Stimulated activated CD8-positive, alpha-beta memory T cell treated with anti-CD3 and anti-CD28 coated beads, Interleukin-2, amount 100 ng/mL, for 1 hour (primary cell): ENCODE measurements at places on chromosomes 7 and 10.

DNA sequence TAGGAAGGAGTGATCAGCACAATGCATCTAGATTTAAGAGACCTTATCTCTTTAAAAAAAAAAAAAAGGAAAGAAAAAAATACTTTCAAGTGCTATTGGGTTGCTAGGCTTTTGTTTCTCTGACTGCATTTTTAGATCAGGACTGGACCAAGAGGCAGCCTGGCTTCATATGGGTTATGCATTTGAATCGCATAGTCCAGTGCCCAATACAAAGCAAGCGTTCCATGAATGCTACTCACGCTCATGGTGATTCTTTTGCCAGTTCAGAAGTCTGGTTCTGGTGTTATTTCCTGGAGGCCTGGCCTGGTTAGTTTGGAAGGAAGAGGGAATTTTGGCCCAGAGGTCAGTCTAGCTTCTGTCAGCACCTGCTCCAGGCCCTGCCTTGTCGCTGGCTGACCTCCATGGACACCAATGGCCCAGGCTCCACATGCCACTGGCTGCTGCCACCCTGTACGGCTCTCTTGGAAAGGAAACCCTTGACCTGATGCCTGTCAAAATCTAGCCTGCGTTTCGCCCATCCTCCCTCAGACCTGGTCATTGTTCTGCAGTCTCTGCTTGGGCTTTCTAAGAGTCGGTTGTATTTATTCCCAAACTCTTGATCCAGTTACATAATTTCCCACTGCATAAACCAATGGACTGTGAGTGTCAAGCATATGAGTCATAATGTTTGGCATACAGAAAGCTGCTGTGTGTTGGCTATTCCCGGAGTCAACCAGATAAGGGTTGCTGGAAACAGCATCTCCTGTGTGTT is 74.3 kb upstream of the MKX start:
- DNase-seq, result no peak

GRCh38 chr7:117424090-117424829 is 3.0 kb downstream of the ASZ1 start:
- DNase-seq, result no peak

- DNase-seq, result no peak
Measured at GRCh38 chr10:21002091-21002878, 105.2 kb upstream of the NEBL start.

DNA sequence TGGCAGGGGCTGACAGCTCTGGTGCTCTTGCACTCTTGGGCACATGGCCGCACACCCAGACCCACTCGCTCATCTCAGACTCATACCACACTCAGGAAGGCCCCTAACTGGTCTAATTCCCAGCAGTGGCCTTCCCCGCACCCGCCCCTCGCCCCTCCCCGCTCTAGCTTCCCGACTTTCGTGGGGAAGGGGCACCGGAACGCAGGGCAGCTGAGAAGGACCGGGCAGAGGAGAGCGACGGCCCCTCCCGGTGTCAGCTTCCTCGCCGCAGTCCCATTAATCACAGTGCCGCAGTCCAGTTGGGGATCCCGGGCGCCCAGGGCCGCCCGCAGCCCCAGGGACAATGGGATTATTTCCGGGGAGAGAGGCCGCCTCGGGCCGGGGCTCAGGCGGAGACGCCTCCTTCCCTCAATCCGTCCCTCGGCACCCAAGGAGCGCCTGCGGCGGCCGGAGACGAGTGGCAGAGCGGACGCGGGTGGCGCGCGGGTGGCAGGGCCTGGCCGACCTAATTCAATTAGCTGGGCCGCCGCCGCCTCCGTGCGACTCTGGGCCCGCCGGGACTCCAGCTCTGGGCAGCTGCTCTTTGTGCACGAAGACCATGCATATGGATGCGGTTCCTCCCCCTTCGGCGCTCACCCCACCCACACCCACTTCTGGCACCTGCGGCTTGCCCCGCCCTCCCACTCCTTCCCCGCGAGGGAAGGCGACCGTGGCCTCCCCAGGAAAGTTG is 7.8 kb upstream of the TLX1 start:
- DNase-seq, result no peak

GRCh38 chr7:128360359-128360678 is 1.2 kb downstream of the PRRT4 start:
- DNase-seq, result no peak

DNA sequence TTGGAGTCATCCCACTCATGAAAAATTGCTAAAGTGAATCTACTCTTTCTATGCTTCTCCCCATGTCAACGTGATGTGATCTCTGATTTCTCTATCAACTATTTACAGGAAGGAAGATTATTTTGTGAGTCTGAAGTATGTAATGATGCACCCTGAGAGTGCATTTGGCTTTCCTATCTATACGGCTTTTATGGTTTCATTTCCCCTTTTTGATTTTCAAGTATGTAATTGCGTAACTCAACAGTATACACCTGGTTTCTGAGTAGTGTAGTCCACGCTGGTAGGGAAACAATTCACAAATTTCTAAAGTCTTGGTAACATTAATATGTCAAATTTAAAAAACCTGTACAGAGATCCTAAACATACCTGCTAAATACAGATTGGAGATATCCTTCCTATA is 194.7 kb upstream of the SEMA3A start:
- no peak for DNase-seq

DNA sequence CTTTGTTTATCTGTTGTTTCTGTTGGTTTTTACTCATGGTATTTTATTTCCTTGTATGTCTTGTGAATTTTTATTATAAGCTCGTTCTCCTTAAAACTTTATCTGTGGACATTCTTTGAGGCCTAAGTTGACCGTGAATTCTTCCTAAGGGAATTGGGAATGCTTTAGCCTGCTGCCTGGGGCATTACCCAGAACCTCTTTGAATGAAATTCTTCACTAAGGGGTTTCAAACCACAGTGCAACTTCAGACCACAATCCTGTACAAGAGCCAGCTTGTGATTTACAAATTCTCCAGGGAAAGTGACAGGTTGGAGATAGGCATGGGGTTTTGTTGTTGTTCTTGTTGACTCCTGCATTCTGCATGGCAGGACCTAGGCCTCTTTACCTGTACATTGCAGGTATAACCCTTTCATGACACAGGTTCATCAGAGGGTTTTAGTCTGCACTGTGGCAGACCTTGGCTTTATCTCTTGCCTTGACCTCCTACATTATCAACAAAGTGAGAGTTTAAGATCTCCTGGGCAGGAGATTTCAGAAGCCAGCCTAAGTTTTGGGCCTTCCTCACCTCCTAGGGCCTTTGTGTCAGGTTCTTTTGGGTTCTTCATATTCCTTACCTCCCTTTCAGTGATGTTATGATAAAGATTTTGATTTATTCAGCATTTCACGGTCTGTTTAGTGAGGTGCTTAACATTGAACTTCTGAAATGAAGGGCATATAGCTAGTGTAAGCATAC is 70.2 kb downstream of the ABCC2 start:
- DNase-seq, result no peak

GRCh38 chr10:95133997-95134396 is 60.0 kb upstream of the ACSM6 start:
- no peak for DNase-seq

GRCh38 chr10:91010952-91011351 is 90.1 kb upstream of the ANKRD1 start:
- DNase-seq, result no peak

- DNase-seq, result no peak
Measured at GRCh38 chr7:150398108-150398964, 19.2 kb downstream of the ZNF775 start.

DNA sequence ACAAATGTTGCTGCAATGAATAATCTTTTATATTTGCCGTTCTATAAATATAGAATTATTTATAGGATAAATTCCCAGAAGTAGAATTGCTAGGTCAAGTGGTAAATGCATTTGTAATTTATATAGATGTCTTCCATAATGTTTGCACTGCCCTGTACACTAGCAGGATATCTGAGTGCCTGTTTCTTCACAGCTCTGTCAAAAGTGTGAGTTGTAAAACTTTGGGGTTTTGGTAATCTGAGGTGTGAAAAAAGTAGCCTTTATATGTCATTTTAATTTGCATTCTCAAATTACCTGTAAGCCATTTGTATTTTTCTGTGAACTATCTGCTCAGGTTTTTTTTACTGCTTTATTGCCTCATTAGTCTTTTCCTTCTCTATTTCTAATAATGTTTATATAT is 271.2 kb downstream of the NEBL start:
- DNase-seq, result no peak

DNA sequence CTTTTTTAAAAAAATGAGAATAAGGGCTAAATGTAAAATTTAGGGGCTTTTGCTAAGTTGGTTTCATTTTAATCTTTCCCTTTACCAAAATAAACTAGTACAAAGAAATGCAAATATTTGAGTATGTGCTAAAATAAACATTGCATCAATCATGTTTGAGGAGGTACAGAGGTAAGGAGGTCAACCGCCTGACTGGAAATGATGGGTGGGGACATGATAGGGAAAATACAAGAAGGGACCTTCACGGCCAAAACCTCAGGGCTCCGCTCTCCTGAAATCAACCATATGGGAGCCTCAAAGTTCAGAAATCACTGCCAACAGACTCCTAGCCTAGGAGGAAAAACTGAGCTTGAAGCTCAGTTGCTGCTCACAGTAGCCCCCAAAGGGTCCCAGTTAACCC is 207.6 kb downstream of the AHR start:
- no peak for DNase-seq

GRCh38 chr10:114616103-114616502 is 42.0 kb downstream of the ABLIM1 start:
- DNase-seq, result no peak

- no peak for DNase-seq
Measured at GRCh38 chr7:33503014-33503413, 373.6 kb downstream of the BBS9 start.

GRCh38 chr10:123445261-123445775 is 220.8 kb upstream of the GPR26 start:
- DNase-seq, result no peak

DNA sequence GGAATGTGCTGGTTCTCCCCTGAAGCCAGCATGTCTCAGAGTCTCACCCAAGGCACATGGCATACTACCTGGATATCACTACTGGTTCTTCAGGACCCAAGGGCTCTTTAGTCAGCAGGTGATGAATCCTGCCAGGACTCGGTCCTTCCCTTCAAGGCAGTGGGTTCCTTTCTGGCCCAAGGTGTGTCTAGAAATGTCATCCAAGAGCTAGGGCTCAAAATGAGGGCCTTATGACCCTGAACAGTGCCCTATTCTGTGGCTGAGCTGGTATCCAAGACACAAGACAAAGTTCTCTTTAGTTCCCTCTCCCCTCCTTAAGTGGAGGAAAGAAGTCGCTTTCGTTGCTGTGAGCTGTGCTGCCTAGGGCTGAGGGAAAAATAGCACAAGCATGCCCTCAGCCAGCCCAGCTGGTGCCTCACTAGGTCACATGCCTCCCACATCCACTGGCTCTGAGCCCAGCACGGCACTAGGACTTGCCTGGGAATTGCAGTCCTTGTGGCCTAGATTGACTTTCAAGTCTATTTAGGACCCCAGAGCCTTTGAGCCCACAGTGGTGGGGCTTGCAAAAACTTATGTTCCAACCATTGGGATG is 106.0 kb downstream of the BMS1 start:
- DNase-seq, result no peak

- DNase-seq, result no peak
Measured at GRCh38 chr7:94778711-94779459, 123.0 kb upstream of the SGCE start.

GRCh38 chr7:39130857-39131526 is 153.3 kb downstream of the POU6F2 start:
- no peak for DNase-seq

GRCh38 chr10:33178026-33178755 is 156.3 kb downstream of the NRP1 start:
- no peak for DNase-seq

DNA sequence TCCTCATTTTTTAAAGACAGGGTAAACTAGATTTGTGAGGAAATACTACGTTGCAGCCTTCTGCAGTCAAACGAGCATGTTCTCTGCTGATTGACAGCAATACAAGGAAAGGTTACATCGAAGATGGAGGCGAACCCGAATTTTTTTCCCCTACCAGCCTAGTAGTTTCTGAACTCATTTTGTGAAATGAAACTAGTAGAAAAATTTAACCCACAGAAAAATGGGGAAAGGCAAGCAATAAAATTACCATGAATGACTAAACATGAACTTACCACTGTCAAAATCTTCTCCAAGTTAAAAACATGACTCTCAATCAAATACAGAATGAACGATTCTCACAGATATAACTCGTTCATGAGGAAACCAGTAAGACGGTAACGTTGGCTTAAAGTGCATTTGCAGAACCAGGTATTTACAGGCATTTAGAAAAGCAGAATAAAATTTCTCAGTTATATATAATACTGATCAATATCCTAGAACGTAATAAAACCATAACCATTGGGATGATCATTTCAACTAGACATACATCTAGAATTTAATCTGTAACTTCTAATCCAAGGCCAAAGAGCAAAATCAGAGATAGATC is 73.9 kb downstream of the CELF2 start:
- no peak for DNase-seq

- DNase-seq, result no peak
Measured at GRCh38 chr7:128447941-128448564, 7.6 kb upstream of the HILPDA start.

- DNase-seq, result no peak
Measured at GRCh38 chr10:72687035-72687434, 4.9 kb upstream of the MCU start.

- DNase-seq, result no peak
Measured at GRCh38 chr10:122647383-122647968, 52.2 kb downstream of the C10orf120 start.

DNA sequence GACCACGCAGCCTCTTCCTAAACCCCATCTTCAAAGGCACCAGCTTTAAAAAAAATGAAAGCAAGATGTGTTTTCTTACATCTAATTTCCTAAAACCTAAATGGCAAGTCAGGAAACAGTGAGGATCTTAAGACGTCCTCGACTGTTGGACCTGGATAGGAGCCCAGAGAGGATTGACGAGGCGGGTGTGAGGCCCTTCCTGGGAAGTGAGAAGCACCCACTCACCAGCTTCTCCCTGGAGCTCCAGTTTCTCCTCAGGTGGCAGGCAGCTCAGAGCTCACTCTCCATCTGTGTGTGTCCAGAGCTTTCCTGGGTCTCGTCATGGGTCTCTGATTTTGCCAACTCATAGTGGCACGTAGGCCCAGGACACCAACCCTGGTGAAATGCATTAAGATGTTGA is 614.0 kb upstream of the AUTS2 start:
- no peak for DNase-seq

DNA sequence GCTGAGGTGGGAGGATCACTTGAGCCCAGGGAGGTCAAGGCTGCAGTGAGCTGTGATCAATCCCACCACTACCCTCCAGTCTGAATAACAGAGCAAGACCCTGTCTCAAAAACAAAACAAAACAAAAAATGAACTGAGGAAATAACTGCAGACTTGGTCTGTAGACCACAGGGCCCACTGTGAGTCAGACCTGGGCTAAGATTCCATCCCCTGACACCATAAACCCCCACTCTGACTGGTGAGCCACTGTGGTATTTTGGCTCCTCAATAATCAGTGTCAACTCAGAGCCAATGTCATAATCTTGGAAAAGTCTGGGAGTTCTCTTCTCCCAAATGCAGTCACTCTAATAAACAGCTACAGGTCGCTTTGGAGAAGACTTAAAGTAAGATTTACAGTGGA is 24.0 kb upstream of the ERCC6 start:
- DNase-seq, result no peak

DNA sequence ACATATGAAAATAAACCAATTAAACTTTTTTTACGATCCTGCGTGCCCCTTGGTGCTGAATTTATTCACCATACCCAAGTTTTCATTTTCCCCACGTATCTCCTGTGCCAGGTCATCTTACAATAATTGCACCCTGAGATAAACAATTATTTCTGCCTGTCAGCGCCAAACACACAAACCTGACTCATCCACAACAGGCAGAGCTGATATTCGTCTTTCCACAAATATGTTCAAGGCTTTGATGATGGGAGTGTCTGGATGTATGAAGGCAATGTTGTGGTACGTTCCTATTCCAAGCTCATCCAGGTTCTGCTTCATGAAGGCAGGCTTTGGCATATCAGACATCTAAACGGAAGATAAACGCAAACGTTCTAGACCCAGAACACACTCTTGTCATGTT is 45.8 kb upstream of the RHEB start:
- DNase-seq, result no peak
